ENCODE measurements at places on chromosomes 3 and 15.

- DNase-seq = no peak
Observed at GRCh38 chr15:57692709-57693108, 13.8 kb upstream of the POLR2M start.

DNA sequence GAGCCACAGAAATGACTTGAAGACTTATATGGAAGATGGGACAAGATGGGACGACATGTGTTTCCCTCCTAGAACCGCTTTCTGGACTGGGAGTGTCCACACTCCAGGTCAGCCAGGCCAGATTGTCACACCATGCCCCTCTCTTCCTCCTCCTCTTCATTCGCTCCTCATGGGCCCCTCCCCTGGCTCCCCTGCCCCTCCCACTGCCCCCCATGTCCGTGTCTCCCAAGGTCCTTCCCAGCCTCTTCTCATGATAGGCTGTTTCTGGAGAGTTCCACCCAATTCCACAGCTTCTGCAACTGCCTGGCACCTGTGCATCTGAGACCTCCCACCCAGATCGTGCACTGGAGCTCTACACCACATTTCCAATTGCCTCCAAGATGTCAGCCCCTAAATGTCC, 6.6 kb downstream of the MYO5C start:
- no peak for DNase-seq

DNA sequence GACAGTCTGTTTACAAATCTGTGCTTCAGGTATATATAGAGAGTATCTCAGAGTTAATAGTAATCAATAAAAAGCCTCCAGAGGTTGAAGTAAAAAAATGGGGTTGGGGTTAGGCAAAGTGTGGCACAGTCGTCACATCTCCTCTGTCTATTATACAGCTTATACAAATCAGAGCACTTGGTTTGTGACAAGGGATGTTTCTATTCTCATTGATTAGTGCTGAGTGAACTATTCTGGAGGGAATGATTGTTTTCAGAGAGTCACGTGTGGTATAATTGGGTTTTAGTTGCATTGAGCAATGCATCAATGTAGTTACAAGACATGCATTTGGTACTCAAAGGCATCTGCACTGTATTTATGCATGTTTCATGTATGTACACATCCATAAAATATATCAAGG, 172.9 kb downstream of the EPHA3 start:
- no peak for DNase-seq

- DNase-seq = no peak
Observed at GRCh38 chr3:182482705-182483104, 310.6 kb upstream of the ATP11B start.

DNA sequence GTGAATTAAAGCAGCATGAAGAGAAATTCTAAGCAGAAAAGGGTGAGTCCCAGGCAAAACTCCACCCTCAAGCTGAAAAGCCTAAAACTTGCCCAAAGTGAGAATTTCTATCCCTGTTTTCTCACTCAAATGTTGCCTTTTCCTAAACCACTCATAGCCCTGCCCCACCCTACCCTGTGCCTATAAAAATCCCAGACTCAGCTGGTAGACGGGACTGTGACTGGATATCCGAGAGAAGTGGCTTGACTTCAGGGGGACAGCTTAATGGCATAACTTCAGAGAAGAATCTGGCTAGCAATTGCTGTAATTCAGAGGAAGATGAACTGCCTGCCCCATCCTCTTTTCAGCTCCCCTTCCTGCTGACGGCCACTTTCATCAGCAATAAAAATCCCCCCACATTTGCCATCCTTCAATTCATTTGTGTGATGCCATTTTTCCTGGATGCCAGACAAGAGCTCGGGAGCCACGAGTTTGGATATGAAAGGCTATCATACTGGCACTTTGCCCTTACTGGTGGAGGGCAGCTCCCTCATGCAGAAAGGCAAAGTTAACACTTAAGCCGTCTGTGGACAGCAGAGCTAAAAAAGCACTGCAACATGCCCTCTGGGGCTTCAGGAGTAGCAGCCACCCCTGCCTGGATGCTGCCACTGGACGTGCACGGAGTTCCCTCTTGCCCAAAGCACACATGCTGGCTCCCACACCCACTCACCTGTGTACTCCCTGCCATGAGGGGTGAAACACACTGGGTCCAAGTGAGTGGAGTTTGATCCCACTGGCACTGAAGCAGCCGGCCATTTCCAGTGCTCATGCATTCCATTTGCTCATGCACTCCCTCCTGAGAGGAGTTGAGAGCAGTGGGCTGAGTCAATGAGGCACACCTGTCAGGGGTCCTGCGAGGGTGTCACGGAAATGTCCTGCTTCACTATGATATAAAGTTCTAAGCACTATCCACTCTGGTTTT, 670.6 kb downstream of the PLOD2 start:
- no peak for DNase-seq

- DNase-seq = no peak
Observed at GRCh38 chr15:55420171-55420866, 12.0 kb downstream of the PIERCE2 start.

DNA sequence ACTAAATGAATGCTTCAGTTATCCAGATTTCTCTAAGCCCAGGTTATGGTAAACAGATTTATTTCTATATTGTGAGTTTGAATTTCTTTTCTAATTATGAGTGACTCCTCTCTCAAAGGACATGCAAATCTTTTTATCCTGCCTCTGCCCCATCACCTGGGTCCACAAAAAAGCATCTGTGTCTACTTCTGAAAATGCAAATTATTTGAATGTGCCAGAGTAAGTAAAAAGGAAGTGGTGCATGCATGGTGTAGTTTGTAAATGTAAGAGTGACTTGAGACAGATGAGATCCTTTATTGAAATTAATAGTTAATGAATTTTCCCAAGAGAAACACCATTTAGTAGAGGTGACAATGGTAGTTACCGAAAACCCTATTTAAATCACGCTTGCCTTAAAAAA, 26.9 kb downstream of the MCTP2 start:
- no peak for DNase-seq

All from activated T-cell treated with anti-CD3 and anti-CD28 coated beads, Interleukin-2, amount 50 U/mL, for 72 hours (primary cell).